ENCODE measurements at places on chromosomes 4 and X.

DNA sequence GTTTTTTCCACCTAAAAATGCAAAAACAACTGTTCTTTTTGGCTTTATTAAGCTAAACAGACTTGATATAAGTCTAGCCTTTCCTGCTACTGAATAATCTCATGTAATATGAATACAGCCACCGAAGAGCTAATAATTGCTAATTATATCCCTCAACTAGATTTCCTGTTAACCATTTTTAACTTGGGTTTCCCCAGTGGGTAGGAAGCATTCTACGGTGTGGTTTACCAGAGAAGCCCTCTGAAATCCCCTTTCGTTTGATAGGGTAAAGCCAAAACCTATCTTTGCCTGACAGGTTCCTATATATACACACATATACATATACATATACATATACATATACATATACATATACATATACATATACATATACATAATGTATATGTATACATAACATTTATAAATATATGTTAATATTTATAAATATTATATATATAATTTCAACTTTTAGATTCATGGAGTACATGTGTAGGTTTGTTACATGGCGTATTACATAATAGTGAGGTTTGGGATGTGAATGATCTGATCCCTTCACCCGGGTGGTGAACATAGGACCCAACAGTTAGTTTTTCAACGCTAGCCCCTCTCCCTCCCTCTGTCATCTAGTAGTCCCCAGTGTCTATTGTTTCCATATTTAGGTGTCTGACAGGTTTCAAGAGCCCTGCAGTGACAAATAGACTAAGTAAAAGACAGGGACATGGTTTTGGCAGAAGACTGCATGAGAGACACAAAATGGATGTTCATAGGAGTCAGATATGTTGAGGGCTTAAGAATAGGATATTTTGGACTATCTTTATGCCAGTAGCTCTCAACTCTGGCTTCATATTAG lies 62.4 kb downstream of the ATXN3L start:
- no peak overlapping the region for H3K4me3 ChIP-seq
- peaks cover 16% of the 10 kb centered on the region for H3K4me1 ChIP-seq
- H3K27me3 ChIP-seq = no peaks in the 10 kb centered on the region
- H3K27ac ChIP-seq = peak overlapping the region; percentile 44

DNA sequence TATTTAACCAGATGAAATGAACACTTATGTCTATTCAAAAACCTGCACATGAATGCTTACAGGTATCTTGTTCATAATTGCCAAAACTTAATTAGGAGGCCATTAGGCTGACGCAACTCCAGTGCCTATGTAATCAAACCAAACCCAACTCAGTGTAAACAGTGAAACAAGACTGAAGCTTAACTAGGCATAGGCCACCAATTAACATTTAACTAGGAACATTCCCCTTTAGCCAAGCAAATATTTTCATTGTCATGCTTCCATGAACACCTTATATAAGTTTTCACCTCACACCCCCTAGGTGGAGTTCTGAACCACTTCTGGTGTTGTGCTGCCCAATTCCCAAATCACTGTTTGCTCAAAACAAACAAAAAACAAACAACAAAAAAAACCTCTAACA lies 686.0 kb downstream of the STPG2 start:
- H3K36me3 ChIP-seq = no peaks in the 10 kb centered on the region
- no peaks in the 10 kb centered on the region for H3K27me3 ChIP-seq
- no peak for DNase-seq

DNA sequence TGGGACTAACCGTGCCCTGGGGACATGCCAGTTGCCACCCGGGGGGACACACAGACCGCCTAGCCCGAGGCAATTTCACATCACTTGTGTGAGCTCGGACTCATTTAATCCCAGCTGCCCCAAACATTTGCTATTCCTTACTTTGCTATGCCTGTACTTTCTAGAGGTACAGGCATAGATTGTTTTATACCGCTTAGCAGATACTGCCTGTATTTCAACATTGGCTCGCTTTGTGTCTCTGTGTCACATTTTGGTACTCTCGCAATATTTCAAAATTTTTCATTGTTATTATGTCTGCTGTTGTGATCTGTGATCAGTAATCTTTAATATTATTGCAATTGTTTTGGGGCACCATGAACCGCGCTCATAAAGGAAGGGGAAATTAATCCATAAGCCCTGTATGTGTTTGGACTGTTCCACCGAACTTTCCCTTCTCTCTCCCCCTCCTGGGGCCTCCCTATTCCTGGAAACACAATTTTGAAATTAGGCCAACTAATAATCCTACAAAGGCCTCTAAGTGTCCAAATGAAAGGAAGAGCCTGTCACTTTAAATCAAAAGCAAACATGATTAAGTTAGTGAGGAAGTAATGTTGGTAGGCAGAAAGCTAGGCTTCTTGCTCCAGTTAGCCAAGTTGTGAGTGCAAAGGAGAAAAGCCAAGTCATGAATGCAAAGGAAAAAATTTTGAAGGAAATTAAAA lies 568 bp upstream of the CASP6 start:
- no peak for DNase-seq
- H3K36me3 ChIP-seq = peaks cover 12% of the 10 kb centered on the region
- H3K27ac ChIP-seq = peak overlapping the region; percentile 91
- no peaks in the 10 kb centered on the region for H3K27me3 ChIP-seq

DNA sequence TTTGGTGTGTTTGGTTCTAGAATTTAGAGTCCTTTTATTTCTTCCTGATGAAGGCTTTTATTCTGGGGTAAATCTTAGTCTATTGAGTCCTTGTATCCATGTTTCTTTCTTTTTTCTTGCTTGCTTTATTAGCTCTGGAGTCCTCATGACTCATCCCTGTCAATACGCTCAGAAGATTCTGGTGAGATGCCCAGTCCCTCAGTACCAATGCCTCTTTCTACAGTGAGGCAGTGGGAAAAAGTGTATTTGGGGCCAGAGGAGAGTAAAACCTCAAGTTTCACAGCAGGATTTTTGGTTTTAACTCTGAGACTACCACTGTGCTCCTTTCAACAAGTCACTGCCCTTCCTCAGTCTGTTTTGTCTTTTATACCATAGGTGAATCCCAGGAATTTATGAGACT lies 368.0 kb downstream of the GBA3 start:
- H3K36me3 ChIP-seq = no peaks in the 10 kb centered on the region
- H3K4me3 ChIP-seq = no peak overlapping the region
- no peaks in the 10 kb centered on the region for H3K27me3 ChIP-seq
- H3K27ac ChIP-seq = no peak overlapping the region
- no peaks in the 10 kb centered on the region for H3K4me1 ChIP-seq
